Mammary epithelial cell (primary cell): ENCODE measurements at places on chromosomes 6 and 20.

DNA sequence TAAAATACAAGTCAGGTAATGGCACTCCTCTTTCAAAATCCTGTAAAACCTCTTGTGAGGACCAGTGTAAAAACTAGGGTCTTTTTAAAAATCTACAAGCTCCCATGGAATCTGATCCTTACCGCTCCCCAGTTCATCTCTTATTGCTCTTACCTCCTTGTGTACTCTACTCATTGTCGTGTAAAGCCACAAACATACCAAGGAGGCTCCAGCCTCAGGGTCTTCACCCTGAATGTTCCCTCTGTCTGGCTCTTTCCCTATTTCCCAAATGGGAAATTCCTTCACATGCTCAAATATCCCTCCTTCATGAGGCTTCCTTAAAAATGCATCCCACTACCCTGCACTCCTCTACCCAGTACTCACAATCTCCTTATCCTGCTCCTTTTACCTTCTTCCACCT is 67.1 kb downstream of the TASP1 start:
- DNase-seq, result no peak

- no peak for DNase-seq
Observed at GRCh38 chr20:10696650-10697049, 22.9 kb upstream of the JAG1 start.

DNA sequence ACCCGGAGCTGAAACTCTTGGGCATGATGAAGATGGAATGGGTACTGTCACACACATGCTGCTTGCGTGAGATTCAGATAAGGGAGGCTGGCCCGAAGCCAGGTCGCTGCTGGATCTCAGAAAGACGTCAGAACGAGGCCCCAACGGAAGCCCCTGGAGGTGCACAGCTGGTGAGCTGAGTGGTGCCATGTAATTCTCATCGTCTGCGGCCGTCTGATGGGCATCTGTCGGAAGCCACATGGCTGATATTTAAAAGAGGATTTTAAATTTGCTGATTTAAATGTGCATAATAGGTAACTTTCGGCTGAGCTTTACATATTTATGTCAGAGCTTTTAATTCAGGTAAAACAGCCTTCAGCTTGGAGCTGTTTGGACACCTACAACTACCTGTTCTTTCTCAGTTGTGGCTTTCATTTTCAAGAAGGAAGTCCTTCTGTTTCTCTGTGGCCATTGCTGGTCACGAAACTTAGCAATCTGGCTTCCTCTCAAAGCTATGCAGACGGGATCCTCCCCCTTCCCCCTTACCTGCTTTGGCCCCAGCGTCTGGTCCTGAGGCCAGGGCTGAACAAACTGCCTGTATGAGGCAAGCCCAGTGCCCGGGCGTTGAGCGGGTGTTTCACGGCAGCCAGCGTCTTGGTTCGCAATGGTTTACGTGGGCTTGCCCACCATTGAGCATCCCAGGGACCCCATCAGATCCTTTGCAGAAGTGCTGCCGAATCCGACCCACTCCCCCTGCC is 9.2 kb downstream of the SLCO4A1 start:
- no peak for DNase-seq

GRCh38 chr20:18901980-18902737 is 88.6 kb downstream of the SCP2D1 start:
- no peak for DNase-seq

- DNase-seq, result no peak
Observed at GRCh38 chr6:354631-355280, 36.8 kb upstream of the IRF4 start.

DNA sequence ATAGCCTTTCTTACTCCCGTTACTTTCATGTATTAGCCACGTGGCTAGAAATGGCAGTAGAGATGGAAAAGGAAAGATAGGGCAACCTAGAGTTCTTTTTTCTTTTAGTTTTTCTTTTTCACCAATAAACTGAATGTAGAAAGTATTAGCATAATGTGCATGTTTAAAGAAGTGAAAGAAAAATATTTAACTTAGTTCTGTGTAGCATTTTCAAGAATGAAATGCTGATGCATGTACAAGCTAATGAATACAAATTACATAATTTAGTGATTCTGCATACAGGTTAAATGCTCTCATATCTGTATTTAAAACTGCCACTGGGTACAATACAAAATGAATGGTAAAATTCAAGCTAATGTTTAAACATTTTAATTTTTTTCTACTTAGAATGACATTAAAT is 22.6 kb upstream of the IL20RA start:
- no peak for DNase-seq

DNA sequence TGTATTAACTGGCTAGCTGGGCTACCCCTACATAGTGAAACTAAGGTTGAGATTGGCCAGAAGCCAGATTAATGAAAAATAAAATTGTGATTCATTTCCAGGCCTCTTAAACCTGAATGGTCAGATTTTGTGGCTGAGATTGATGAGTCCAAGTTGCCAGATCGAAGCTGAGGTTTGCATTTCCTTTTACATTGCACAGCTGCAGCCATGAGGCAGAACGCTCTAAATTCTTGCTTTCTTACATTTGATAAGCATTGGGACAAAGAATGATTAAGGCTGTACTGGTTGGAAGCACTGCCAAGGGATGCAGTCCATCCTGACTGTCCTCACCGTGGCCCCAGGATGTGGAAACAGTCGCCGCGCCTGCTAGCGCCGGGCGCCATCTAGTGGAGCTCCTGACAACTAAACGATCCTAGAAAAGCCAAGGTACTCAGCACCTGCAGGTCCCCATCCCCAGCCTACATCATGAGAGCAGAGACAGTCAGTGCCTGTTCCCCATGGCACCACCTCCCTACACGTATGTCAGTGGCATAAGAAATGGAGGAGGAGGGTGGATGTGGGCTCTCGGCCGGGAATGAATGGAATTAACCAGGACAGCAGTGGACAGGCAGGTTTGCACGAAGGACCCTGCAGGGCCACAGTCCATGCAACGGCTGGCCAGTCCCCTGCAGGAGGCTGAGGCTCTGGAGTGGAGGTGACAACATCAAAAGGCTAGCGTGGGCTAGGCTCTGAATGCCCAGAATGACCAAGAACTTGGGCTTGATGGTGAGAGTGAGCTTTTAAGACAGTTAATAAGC is 19.0 kb downstream of the PXDC1 start:
- peak; percentile 70 for DNase-seq

GRCh38 chr6:27096834-27097511 is 150.5 kb upstream of the PRSS16 start:
- peak; percentile 80 for DNase-seq

DNA sequence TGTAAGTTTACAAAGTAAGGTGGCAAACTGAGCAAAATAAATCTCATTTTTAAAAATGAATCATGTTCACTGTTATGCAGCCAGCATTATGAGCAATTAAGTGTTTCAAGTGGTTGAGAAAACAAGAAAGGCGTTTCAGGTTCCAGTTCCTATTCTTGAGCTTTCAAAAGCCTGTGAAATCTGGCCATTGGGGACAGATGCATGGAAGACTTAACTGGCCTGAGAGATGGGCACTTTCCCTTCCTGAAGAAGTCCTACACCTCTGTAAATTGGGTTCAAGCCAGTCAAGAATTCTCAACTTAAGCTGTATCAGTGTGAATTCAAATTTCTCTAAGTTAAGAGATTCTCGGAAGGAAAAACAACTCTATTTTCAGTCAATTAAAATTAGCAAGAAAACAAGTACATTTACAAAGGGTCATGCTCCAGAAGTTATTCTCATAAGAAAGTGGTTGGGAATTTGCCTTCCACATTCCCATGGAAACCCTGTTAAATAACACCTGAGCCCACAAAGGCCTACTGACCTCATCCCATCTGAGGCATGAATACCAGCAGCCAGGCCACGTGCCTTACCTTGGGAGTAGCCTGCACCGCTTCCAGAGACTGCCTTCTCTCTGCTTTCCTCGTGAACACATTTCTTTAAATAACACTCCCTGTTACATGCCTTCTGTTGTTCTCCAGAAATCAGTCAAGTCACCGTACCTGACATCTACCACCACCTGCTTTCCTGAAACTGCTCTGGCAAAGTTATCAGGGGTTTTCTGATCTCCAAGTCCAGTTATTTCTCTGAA is 19.4 kb downstream of the MAP3K5 start:
- no peak for DNase-seq

DNA sequence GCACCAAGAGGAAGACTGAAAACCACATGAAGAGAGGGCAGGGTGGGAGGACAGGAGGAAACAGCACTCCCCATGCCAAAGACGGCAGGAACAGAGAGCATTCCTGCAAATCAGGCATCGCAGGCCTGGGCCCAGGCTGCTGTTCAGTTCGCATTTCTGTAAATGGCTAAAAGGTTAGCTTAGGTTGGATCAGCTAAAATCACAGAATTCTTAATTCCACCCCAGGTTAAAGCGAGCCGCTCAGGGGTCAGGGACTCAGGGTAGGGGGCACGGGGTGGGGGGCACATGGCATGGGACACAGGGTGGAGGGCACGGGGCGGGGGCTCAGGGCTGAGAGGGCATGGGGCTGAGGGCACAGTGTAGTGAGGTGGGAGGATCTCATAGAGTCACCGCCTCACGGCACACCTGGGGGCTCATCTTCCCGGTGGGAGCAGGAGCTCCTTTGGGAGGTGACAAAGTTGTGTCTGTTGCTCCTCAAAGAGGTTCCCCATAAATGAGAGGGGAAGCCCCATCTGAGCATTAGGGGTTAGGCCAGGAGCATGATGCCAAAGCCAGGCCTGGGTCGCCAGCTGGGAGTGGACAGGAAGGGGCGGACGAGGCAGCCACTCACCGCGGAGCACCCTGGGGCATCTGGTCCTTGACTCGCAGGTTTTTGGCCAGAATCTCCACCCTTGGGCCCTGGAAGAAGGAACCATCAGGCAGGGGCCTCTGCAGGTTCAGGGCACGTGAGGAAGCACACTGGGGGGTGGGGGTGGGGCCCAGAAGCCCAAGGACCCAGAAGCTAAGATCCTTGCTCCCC is 200.7 kb downstream of the PREX1 start:
- no peak for DNase-seq

- no peak for DNase-seq
Observed at GRCh38 chr6:69584913-69585729, 211.7 kb downstream of the LMBRD1 start.

DNA sequence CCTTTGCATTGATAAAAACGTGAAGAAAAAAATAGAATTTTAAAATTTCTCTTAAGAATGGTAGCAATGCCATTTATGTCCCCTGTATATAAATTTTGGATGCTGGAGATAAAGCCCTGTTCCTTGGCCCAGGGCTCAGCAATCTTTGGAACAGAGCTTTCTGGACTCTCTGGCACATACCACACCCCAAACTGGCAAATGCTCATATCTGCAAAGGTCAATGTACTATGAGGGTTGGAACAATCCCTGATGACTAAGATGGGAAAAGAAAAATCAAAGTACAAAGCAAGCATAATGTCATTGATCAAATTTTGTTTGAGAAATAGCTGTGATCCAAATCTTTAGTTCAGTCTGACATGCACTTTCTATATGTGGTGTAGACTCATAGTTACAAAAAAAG is 158.1 kb upstream of the HCRTR2 start:
- no peak for DNase-seq

GRCh38 chr20:43942667-43943285 is 28.1 kb downstream of the TOX2 start:
- DNase-seq, result peak; percentile 56

DNA sequence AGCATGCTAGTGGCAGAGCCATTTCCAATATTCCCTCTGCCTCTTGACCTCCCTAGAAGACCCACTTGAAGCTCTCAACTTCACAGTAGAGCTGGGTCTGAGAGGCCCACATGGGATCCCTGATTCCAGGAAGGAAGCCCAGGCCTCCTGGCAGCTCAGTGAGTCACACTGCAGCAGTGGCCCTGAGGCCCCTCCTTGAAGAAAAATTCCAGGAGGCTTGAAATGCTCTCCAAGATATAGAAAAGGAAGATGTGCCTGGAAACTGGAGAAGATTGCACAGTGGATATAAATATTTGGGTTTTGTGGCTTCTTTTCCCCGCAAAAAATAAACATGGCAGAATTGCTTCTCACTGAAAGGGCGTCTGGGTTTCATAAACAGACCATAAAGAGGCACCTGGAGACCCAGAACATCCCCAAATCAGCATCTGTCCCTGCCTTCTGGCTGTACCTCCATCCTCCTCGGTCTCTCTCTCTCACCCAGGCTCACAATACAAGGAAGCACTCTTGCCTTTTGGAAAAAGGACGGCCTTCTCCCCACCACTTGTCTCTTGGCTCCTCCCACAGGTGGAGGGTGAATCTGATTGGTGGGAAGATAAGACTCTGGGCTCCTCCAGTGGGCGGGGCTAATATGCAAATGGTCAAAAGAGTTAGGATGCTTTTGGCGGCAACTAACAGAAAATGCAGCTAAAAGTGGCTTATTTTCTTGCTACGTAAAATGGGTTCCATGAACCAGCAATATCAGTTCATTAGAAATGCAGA is 200.0 kb upstream of the SULF2 start:
- peak; percentile 25 for DNase-seq

DNA sequence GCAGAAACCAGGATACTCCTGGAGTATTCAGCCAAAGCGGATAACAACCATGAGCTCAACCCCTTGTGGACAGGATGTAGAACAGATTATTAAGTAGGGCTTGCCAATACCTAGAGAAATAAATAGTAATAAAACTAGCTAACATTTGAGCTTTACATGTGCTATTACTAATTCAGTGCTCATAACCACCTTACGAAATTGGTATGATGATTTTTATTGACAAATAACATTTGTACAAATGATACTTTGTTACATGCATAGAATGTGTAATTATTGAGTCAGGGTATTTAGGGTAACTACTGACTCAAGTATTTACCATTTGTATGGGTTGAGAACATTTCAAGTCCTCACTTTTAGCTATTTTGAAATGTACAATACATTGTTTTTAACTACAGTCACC is 287.9 kb downstream of the CDC5L start:
- peak; percentile 74 for DNase-seq

GRCh38 chr20:16106191-16106849 is 466.9 kb downstream of the KIF16B start:
- peak; percentile 64 for DNase-seq
